ENCODE measurements at places on chromosomes 2 and 18.

- no peak for DNase-seq
Measured at GRCh38 chr2:168916331-168916675, 15.2 kb downstream of the G6PC2 start.

GRCh38 chr2:64760128-64760527 is 106.4 kb upstream of the SERTAD2 start:
- no peak for DNase-seq

DNA sequence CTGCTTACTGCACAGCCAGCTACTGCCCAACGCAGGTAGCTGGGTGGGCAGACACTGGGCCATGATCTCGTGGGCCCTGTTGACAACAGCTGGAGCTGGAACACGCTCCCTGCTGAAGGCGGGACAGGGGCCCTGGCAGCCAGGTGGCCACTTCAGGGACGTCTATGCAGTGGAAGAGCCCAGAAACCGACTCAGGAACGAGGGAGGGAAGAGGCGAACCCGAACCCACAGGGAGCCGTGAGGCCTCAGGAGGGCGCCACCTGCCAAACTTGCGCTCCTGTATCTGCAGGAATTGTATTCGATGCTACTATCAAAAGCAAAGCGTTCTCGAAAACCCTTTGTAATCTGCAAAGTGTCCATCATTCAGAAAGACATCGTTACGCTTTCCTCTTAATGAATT is 198.4 kb downstream of the EIPR1 start:
- no peak for DNase-seq

- DNase-seq = no peak
Measured at GRCh38 chr2:33516456-33516995, 40.1 kb downstream of the RASGRP3 start.

- no peak for DNase-seq
Measured at GRCh38 chr2:55391615-55392242, 27.9 kb downstream of the CCDC88A start.

DNA sequence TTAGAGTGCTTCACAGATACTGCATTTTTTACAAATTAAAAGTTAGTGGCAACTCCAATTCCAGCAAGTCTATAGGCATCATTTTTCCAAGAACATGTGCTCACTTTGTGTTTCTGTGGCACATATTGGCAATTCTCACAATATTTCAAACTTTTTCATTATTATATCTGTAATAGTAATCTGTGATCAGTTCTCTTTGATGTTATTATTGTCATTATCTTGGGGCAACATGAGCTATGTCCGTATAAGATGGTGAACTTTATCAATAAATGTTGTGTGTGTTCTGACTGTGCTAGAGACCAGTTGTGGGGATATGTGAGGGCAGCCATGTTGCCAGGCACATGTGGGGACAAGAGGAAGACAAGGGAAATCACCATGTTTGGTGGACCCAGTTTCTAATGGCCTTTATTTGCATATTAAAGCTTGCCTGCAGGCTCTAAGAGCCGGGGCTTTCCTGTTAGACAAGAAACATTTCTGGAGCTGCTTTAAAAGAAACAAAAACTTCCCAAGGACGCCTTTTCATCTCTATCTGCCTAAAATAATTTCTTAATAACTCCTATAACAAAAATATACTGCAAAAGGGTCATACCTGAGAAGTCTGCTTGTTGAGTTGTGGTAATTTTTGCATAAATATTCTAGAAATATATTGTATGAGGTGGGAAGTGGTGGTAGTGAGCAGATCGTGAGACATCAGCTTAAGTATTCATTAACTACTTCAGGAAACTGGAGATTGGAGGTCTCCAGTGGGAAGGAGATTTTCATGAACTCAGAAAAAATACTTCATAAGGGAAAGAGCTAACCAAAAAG is 37.2 kb downstream of the KYNU start:
- no peak for DNase-seq

DNA sequence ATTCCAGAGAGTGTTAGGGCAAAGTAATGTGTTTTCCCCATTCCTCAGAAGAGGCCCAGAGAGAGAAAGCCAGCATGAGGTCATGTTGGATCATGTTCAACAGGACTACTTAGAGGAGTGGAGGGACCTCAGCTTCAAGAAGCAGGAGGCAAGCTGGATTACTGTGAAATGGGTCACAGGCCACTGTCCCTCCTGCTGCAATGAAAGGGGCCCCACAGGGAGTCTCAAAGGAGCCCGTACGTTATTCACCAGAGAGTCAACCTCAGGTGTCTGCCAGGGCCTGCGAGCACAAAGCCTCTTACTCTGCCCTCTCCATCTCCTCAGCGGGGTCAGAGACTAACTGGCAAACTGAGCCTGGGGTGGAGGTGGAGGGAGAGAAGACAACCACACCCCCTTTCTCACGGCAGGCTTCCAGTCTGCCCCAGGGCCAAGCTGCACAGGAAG is 27.2 kb upstream of the ACYP2 start:
- DNase-seq = no peak

GRCh38 chr2:147482111-147482895 is 362.5 kb upstream of the ACVR2A start:
- DNase-seq = no peak

GRCh38 chr18:11322006-11322405 is 172.6 kb upstream of the PIEZO2 start:
- no peak for DNase-seq

GRCh38 chr2:102770506-102770905 is 8.7 kb downstream of the TMEM182 start:
- DNase-seq = no peak

GRCh38 chr18:12085136-12085535 is 8.5 kb upstream of the ANKRD62 start:
- no peak for DNase-seq
